ENCODE measurements at places on chromosomes 5 and 9.

GRCh38 chr9:84218322-84218721 lies 122.2 kb downstream of the SLC28A3 start:
- DNase-seq = no peak

- peak; percentile 12 for DNase-seq
Observed at GRCh38 chr9:134165357-134166315, 1.3 kb upstream of the RNU6ATAC start.

GRCh38 chr9:83238871-83239640 lies 176.1 kb upstream of the RASEF start:
- no peak for DNase-seq

GRCh38 chr5:59436364-59437148 lies 457.0 kb downstream of the PDE4D start:
- DNase-seq = no peak

- no peak for DNase-seq
Observed at GRCh38 chr9:93865245-93865644, 89.9 kb downstream of the BARX1 start.

- no peak for DNase-seq
Observed at GRCh38 chr9:123350590-123351310, 5.2 kb upstream of the CRB2 start.

GRCh38 chr9:113513536-113513935 lies 50.0 kb downstream of the RGS3 start:
- DNase-seq = no peak

DNA sequence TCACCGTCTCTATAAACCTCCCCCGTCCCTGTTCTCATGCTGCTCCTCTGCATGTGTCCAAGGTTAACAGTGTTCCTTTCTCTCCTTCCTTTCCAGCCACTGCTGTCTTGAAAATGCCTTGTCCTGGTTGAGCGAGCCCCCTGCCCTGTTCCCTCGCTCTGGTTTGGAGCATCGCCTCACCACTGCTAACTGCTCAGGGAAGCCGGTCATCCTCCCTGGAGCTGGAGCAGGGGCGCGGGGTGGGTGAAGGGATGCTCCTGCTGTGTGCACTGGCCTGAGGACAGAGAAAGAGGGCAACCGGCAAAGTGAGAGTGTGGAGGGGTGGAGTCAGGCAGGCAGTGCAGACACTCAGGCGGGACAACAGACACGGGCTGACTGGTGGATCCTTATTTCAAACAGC lies 19.4 kb downstream of the UBE2QL1 start:
- no peak for DNase-seq

- DNase-seq = no peak
Observed at GRCh38 chr5:128966846-128967245, 1.6 kb downstream of the SLC27A6 start.

GRCh38 chr9:89869793-89870580 lies 265.2 kb downstream of the GADD45G start:
- no peak for DNase-seq

DNA sequence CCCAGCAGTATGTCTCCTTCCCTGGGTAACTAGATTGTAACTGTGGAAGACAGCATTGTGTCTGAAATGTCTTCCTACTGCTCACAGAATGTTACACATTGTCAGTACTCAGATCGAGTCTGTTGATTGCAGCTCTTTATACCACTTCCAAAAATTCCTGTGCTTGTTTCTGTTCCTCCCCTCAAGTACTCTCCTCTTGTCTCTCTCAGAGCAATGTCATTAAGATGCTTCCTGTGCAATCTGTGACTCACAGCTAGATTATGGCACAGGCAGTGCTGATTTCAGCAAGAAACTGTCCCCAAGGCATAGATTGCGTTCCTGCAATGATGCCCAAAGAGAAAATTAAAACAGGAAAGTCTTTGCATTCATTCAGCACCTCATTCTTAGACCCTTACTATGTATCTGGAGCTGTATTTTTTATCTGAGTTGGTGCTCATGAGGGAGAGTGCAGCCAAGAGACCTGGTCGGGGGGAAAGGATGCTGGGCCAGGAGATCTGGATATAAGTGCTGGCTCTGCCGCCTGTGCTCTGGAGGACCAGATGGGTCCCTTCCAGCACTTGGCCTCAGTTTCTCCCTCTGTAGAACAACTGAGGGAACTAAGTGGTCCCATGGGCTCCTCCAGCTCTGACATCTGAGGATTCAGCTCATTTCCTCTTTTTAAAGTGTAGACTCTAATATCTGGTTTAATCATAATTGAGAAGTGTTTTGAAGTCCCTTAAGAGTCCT lies 40.8 kb upstream of the GNPDA1 start:
- DNase-seq = no peak

DNA sequence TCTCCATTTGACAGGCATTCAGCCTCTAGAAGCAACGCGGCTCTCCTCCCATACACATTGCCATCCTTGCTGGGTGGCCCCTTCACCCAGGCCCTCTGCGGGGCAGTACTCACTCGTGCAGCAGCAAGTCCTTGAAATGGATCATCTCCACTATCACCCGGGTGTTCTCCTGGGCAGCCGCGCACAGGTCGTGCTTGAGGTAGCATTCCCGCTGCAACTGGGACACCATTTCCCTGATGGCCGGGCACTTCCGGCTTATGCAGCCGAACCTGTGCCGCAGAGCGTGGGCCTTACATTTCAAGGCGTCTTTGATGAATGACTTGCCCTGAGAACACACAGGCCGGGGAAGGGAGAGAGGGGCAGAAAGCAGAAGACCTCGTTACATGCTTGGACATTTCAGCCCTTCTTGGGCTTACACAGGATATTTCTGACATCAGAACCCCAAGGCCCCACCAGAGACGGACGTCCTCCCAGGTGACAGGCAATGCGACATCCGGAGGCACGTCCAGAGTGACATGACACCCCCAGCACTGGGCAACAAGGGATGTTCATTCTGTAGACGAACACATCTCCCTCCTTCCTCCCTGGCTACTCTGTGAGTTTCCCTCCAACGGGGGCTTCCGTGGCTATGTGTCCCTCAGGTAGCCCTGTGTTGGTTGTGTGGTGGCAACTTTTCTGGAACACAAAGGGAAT lies 5.0 kb downstream of the STC2 start:
- no peak for DNase-seq

GRCh38 chr9:106529616-106530015 lies 333.4 kb upstream of the ZNF462 start:
- no peak for DNase-seq
